Pulmonary artery endothelial cell (primary cell): ENCODE measurements at places on chromosomes 16 and 17.

GRCh38 chr17:47665655-47666054 is 15.9 kb downstream of the KPNB1 start:
- no peak for DNase-seq

- no peak for DNase-seq
Observed at GRCh38 chr16:52293204-52293603, 253.7 kb downstream of the TOX3 start.

DNA sequence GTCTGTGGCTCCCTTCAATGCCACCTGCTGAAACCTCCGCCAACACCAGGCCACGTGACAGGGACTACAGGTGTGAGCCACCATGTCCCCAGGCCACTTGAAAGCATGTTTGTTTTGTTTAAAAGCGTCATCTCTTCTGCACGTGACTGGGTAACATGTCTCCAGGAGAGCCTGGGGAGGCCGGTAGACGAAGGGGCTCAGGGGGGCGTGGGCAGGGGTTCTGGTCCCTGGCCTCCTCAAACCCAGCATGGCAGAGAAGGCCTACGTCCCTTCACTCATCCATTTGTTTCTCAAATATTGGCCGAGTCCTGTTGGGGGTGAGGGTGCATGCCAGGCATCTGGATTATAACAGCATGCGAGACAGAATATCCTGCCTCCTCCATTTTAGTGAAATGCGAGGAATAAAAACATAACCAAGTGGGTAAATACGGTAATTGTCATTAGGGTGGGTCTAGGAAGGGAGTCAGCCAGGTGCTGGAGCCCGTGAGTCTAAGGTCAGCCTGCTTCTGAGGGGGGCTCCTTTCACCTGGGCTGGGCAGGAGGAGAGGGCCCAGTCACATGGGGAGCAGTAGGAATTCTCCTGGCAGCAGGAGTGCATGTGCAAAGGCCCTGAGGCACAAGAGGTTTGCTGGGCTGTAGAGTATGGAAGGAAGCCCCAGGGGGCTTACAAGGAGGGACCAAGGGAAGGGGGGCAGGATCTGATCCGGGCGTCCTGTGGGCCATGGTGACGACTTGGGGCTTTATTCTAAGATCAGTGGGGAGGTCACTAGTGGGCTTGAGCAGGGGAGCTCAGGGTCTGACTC is 26.8 kb upstream of the CIBAR2 start:
- no peak for DNase-seq

DNA sequence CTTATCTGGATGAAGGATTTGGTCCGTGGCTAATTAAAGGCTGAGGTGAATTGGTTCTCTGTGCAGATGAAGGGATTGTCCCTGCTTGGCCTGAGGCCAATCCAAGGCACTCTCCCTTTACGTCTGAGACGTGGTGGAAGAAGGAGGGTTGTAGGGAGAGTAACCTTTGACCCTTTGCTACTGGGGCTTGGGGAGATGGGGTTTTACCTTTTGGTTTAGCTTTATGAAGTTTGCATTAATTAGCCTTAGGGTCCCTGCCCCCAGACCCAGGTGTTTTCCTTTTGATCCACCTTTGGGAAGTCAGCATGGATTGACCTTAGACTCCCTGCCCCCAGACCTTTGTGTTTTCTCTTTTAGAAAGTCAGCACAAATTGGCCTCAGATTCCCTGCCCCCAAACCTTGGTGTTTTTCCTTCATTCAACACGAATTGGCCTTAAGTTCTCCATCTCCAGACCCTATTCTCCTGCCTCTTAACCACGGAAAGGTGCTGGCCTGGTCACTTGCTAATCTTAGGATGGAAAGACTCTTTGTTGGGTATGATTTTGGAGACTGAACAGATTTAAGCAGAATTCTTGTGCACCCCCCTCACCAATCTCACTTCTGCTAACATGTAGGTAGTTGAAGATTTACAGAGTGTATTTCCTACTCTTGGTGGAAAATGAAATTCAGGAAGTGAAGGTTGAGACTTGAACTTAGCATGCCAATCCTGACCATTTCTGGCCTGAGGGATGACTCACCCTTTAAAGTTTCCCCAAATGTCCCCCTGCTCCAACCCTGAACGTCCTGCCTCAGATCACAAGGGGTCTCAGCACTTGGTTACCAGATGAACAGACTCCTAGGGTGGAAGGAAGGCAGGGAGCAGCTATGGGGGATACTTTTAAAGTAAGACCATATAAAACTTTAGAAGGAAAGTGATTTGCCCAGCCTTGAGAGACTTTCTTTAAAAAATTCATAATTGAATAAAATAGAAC is 23.1 kb upstream of the MMD start:
- no peak for DNase-seq

DNA sequence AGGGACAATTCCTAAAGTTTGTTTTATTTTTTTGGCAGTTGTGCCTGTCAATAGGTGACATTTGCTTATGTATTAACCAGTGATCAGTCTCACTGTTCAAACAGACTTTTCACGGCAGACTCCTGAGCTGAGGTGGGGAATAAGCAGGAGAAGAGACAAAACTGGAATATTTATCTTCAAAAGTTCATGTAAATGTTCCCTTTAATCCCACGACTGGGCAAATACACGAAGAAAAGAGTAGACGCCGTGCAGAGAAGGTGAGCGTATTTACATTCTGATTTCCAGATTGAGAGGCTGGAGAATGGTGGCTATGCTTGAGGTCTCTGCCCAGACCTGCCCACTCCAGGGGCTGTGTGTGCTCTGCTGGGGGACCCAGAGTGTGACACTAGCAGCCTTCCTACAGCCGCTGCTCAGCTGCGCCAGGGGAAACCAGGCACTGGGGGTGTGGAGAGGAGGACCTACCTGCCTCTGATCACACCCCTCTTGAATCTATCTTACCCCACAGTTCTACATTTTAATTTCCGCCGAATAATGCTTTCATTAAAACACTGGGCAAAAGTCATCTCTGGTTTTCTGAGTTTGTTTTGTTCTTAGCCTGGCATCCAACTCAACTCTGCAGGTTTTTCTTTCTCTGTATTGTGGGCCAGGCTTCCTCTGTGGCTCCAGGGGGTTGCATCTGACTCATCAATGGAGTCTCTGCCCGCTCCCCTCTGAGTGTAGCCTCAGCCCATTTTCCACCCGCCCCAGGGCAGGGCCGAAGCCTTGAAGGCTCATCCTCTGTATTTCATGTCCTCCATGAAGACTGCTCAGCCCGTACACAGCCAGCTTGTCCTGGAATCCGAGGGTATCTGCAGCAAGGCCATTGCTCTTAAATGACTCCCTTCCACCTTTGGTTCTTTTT is 237.1 kb downstream of the NTN1 start:
- no peak for DNase-seq

DNA sequence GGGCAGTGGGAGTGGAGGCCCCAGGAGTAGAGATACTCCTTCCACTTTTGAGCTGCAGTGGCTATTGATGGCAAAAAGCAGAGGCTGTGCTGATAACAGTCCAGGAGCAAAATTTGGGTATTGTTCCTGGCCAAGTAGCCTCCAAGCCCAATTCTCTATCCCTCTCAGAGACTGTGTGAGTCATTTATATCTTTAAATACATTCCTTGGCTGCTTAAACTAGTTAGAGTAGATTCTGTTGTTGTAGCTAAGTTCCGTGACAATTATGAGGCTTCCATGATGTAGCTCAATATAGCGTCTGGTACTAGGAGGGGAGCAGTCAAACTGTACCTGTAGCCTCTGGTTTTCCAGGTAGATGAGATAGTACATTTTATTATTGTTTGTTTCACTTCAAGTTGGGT is 19.9 kb upstream of the UBE2G1 start:
- no peak for DNase-seq
